ENCODE measurements at places on chromosomes 7 and 10.

DNA sequence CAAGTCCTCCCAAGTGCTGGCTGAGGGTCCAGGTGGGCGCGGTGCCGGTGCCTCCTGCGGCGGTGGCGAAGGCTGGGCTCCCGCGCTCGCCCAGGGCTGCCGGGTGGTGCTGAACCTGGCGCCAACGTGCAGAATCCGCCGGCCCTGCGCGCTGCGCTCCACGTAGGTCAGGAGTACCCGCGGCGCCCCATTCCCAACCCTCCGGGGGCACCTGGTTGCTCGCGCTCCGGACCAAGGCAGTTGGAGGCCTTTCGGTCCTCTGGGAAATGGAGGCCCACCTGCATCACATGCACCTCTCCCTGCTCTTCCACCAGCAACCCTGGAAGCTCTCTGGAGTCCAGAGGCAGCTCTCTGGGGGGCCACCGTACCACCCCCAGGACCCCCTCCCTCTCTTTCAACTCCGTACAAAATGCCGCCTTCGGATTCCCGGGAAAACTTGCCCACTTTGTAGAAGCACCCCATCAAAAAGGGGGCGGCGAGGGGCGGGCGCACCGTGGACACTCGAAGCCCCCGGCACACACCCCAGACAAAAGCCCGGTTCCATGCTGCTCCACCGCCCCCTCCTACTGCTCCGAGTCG is 745 bp downstream of the SLC16A9 start:
- DNase-seq: no peak

DNA sequence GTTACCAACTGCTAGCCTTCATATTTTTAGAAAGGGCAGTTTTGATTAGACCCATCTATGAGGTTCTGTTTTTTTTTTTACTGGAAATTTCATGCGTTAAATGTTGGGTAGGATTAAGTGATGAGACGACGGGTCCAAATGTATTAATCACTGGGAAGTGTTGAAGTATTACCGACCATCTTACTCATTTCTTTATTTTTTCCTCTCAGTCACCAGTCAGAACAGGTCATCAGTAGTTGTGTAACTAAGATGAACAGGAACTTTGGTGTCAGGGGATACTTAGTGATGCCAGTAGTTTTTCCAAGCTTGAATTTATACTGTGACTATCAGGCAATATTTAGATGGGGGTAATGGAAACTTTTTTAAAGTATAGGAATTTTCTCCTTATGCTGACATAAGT is 14.2 kb downstream of the TFAM start:
- no peak for DNase-seq

DNA sequence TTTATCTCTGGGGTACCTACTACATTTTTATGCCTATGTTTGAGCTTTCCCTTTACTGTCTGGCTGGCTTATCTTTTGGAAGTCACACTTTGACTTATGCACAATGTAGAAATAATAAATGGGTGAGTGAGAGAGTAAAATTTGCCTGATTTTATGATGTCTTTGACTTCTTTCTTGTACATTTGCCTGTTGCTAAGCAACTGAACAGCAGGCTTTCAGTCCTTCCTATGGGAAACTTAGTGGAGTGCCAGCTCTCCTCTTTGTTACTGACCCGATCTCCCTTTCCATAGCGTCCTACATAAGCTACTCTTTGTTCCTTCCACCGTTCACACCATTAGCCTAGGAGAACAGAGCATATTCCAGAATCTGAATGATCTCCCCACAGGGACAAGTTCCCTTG is 4.2 kb downstream of the TAS2R60 start:
- no peak for DNase-seq

- DNase-seq: no peak
Observed at GRCh38 chr10:118965645-118966044, 63.9 kb upstream of the NANOS1 start.

- no peak for DNase-seq
Observed at GRCh38 chr10:4033341-4033896, 248.4 kb upstream of the KLF6 start.

DNA sequence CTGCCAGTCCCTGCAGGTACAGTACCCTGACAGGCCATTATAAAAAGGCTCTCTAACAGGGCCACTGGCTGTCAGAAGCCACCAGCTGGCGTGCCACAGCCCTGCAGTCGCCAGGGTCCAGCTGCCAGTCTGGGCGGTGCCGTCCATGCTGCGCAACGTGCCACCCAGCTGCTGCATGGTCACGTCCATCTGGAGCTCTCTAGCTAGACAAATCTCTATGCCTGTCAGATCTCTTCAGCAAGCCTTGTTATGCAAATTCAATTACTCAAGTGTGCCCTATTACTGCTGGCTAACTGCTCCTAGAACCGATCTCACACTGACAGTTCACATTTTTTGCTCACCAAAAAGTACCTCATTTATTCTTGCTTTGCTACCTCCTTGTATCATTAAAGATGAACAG is 75.9 kb downstream of the HIBADH start:
- no peak for DNase-seq

- DNase-seq: no peak
Observed at GRCh38 chr7:138033241-138033640, 31.4 kb upstream of the CREB3L2 start.

DNA sequence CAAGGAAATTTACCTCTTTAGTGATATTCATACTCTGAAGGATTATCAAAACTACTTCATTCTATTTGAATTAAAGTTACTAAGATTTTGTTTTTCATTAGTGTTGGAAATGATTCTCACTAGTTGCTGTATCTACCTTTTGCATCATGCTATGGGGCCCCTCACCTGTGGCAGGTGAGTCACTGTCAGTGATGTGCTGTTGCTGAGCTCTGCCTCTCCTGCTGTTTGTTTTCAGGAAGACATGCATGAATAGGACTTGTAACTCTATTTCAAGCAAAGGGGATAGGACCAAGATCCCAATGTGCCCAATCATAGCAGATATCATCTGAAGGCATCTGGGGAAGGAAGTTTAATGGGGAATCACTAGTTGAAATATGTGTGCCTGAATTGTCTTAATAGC is 57.4 kb upstream of the AGR3 start:
- DNase-seq: no peak

DNA sequence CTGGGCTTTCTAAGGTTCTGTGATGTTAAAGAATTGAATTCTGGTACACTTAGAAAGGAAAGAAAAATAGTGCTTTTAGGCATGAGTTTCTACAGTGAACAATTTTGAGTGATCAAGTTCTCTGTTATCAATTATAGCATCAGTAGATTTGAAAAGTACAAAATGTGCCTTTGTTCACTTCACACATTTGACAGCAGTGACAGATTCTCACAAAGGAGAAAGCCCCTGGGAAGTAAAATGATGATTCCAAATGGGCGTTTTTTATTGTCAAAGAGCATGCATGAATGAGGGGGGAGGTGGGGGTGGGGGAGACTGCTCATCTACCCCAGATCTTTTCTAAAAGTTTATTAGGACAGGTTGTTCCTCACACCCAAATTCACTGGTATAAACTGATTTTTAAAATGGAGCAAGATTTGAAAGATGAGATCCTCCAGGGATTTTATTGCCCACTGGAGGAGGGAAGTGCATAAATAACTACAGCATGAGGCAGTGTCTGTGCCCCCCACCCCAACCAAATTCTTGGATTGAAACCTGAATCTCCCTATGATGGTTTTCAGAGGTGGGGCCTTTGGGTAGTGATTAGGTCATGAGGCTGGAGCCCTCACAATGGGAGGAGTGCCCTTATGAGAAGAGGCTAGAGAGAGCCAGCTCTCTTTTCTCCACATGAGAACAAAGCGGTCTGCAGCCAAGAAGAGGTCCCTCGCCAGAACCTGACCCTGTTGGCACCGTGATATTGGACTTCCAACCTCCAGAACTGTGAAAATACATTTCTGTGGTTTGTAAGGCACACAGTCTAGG is 79.5 kb downstream of the AOAH start:
- no peak for DNase-seq

DNA sequence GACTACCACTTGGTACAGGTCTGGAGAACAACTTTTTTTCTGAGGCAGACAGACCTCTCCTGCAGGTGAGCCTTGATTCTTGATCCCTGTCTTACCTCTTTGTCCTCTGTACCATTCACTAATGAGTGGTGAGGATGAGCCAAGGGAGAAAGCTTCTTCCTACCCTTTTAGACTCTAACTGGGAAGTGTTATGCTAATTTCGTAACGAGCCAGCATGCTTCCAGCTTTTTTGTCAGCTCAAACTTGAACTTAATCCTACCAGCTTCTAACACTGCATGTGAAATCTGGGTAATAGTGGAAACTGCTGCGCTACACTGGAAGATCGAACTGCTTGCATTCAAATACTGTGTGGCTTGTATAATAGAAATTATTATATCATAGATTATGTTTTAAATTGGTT is 87.0 kb downstream of the NEUROD6 start:
- DNase-seq: no peak

DNA sequence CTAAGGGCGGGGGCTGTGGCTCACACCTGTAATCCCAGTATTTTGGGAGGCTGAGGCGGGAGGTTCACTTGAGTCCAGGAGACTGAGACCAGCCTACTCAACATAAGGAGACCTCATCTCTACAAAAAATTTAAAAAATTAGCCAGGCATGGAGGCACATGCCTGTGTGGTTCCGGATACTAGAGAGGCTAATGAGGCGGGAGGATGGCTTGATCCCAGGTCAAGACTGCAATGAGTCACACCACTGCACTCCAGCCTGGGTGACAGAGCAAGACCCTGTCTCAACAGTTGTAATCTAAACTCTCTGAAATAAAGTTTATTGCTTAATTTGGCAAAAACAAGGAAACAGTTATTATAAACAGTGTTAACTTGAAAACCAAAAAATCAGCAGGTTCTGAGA is 123.3 kb downstream of the USP6NL start:
- no peak for DNase-seq

DNA sequence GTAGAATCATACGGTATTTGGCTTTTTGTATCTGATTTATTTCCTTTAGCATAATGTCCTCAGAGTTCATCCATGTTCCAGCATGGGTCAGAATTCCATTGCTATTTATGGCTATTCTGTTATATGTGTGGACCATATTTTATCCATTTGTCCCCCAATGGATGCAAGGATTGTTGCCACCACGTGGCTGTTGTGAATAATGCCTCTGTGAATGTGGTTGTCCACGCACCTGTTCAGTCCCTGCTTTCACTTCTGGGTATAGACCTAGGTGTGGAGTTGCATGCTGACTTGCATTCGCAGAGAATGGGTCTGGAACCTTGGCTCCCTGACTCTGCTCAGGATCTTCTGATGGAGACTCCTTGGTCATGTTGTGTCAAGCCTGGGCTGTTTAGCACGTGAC is 199.9 kb downstream of the CAMK1D start:
- no peak for DNase-seq

DNA sequence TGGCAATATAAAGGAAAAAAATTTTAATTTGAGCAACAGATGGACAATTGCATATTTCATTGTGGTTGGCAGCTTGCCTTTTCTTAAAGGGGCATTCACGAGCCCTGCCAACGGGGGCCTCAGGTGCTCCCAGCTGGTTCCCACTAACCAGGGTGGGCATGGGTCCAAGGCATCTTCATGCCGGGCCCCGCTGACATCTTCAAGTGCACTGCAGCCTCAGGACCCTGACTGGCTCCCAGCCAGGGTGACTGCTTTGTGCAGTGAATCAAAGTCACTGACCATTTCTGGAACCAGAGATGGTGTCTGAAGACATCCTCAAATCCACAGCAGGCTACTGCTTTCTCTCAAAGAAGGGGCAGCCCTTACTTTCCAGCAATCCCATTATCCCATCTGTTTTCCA is 275.2 kb upstream of the MGMT start:
- DNase-seq: no peak

DNA sequence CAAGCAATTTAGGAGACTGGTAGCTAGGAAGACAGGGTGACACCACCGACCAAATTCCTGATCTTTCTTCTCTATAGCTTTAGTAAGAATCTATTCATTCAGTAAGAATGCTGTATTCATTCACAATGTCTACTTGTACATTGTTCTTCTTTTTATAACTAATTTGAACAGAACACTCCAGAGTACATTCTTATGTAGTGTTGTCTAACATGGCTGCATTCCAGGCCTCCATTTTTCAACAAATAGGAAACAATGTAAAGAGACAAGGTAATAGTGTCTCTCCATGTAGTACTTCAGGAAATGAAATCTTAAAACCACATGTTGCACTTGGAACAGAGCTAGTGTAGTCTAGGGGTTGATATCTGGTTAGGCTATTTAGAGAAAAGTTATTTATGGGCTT is 1.8 kb downstream of the VCL start:
- no peak for DNase-seq

DNA sequence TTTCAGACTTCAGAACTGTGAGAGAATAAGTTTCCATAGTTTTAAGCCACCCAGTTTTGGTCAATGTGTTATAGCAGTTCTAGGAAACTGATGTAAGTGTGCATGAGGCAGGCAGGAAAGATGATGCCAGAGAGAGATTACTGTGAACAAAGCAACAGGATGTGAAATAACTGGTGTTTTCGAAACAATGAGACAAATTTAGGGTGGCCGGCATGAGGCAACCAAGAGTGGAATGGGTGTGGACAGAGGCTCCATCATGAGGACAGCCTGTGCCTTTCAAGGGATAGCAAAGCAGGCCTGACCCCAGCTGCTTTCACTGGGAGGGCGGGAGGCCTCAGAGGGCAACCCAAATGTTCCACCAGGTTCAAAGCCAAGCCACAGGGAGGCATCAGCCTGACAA is 67.3 kb upstream of the UCN3 start:
- DNase-seq: no peak

GRCh38 chr10:60434418-60435046 is 44.9 kb upstream of the ANK3 start:
- DNase-seq: no peak

DNA sequence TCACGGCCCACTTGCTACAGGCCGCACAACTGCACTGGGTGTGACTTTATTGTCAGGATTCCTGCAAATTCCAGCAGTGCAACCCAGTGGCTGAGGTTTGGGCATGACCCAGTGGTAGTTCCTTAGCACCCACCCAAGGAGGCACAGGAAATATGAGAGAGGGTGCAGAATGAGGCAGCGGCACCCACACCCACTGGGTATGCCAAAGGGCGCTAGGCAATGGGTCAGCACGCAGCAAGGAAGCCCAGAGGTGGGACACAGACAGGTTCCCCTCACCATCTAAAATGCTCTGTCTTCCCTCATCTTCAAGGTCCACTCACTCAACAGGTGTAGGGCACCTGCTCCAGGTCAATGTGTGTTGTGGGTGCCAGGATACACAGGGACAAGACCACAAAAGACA is 357.8 kb upstream of the MKI67 start:
- no peak for DNase-seq

GRCh38 chr10:125761961-125762360 is 13.7 kb downstream of the MMP21 start:
- DNase-seq: no peak

DNA sequence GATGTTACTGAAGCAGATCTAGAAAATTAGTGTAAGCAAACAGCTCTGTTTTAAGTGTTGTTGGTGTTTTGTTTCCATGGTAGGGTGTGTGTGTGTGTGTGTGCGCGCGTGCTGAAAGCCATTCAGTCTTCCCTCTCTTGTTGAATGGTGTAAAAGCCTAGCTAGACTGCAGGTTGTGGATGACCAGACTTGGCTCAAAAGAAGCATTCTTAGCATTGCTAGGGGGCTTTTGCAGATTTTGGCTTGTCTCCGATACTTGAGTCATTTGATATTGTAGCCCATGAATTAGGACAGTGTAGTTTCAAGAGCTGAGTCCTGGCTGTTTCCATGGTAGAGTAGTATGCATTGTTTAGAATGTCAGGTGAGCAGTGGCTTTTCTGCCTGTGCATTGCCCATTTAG is 99.1 kb downstream of the SND1 start:
- DNase-seq: no peak
